ENCODE measurements at places on chromosomes 2 and 18. TPM values are rescaled to one million over a fixed set of nuclear protein-coding genes. Genes with fewer than 3 reads are reported as not detected.

GRCh38 chr2:168715849-168716248 is 86.6 kb upstream of the NOSTRIN start:
- DNase-seq: no peak

- DNase-seq: no peak
These were observed 62.0 kb upstream of the SIX3 start for GRCh38 chr2:44879269-44880124.

GRCh38 chr2:205435970-205436369 is 246.3 kb upstream of the NRP2 start:
- no peak for DNase-seq

- no peak for DNase-seq
These were observed 63.4 kb downstream of the FAM168B start for GRCh38 chr2:131029812-131030211.

DNA sequence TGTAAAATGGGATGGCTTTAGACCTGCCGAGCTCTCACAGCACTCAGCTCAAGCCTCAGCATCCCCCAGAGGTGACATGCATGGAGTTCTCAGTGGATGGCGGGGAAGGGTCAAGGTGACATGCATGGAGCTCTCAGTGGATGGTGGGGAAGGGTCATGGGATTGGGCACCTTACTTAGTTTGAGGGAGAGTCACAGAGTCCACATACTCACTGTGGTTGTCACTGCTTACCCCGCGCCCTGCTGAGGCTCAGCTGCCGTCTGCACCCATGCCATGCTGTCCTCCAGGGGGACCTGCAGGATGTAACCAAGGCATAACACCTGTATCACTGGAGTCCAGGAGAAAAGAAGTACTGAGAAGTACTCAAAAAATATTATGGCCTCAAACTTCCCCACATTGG is 112.2 kb upstream of the TPO start:
- no peak for DNase-seq

- DNase-seq: no peak
These were observed 52.2 kb downstream of the EIF5B start for GRCh38 chr2:99389371-99389770.

GRCh38 chr2:98175811-98176210 is 88.8 kb downstream of the VWA3B start:
- DNase-seq: no peak

DNA sequence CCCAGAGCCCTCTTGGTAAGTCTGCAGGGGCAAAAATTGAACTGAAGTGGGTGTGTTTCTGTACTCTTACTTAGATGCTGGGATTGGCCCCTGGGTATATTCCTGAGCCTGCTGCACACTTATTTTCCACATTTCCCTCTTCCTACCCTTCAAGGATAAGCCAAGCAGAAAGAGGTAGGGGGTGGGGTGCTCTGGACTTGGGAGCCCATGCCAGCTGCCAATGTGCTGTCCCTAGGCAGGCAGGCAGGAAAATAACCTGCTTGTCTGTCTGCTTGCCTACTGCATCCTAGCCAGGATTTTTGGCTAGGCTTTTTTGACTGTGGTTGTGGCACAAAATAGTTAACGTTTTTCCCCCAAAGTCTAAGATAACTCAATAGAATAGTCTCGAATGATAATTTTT is 234.3 kb downstream of the ALK start:
- DNase-seq: no peak

- no peak for DNase-seq
These were observed 337.6 kb upstream of the FIGN start for GRCh38 chr2:164073101-164074074.

DNA sequence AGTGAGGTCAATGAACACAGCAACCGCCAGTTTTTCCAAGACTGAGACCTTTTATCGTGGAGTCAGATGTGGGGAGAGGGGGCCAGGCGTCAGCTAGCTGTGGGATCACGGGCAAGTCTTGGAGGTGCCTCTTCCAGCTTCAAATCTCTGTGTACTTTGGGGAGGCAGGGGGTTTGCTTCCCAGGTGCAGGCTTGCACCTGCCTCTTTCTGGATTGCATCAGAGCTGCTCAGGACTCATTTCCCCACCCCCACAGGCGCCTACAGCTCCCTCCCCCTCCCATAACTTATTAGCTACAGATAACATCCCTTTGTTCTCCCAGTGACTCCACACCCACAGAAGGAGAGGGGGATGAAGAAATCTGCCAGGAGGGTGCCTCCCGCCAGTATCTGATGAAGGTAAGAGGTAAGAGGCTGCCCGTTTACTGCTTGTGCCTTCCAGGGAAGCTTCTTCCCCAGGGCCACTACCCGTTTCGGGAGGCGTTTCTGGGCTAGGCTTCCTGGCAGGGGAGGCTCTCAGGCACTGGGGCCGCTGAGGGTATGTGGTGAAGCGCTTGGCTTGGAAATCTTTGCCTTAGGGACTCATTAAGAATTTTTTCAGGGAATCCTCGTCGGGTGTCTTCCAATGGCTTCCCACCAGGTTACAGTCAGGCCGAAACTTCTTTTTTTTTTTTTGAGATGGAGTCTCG is 18.8 kb upstream of the MRPL33 start:
- DNase-seq: peak; percentile 98

DNA sequence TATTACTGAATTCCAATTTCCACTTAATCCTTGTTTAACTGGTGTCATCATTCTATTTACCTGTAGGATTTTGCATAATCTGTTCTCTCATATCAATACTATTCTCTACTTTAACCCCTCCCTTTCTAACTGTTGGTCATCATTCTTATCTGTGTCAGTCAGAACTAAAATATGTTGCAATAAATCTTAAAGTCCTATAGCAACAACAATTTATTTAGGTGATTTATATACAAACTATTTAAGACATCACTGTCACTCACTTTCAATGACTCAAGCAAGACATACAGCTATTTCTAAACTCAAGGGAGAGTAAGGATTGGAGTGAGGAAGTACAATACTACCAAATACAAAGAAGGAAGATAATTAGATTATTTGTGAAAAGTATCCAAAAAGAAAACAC is 740.4 kb downstream of the DSC3 start:
- DNase-seq: no peak

DNA sequence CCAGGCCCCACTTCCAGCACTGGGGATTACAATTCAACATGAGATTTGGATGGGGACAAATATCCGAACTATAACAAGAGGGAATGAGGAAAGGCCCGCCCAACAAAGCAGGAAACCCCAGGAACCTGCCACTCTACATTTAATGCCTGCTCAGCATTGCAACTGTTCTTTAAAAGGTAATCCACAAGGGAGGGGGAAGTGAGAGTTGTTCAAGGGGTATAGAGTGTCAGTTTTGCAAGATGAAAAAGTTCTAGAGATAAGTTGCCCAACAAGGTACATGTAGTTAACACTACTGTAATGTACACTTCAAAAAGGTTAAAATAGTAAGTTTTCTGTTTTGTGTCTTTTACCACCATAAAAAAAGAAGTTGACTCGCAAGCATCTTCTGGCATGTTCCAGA is 137.6 kb downstream of the MBD2 start:
- DNase-seq: no peak

GRCh38 chr2:188576651-188577050 is 285.0 kb downstream of the GULP1 start:
- no peak for DNase-seq

DNA sequence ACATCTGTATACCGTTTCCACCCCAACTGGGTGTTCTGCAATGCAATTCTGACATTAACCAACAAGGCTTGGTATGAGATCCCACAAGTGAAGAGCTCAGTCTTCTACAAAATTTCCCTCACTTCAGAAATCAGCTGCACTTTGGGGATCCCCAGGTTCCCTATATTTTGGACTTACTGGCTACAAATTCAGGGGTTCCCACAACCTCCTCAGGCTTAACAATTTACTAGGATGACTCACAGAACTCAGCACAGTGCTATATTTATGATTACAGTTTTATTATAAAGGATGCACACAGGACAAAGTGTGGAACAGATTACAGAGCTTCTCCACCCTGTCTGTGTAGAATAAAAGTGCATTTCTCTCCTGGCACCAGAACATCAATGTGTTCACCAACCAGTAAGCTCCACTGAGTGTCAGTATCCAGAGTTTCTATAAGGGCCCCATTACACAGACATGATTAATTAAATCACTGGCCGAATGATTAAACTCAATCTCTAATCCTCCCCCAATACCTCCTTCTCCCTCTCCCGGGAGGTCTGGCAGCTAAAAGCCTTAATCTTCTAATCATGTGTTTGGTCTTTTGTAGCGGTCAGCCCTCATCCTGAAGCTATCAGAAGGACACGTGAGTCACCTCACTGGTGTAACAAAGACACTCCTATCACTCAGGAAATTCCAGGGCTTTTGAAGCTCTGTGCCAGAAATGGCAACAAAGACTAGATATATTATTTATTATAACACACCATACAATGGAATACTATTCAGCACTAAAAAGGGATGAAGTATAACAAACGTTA is 84.6 kb downstream of the SLC66A3 start:
- DNase-seq: no peak

- DNase-seq: no peak
These were observed 36.8 kb upstream of the ACADL start for GRCh38 chr2:210262036-210262435.

DNA sequence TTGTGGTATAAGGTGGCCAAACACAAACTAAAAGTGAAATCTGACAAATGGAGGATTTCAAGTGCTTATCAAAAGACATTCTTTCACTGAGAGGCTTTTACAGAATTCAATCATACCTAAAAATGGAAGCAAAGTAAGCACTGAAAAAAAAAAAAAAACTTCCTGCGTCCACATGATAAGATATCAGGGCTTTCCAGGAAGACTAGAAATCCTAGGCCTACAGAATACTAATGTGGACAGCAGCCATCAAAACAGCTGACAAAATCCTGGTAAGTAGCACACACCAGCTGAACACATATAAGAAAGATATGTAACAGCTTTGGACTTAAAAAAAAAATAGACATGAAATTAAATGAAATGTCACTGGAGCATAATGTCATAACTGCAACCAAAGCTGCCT is 178.2 kb downstream of the SUCLG1 start:
- no peak for DNase-seq

DNA sequence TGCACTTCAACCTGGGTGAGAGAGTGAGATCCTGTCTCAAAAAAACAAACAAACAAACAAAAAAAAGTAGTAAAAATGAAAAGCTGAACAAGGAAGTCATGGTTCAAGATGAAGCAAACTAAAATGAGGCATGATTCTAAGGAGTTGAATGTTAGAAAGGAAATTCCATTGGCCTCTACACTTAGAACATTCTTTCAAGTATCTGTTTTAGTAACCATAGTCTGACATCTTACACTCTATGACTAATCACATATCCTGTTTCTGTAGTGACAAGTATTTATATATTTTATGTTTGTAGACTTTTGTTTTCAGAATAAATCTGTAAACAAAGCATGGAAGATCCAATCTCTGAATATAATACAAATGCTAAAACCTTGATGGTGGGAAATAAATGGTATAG is 164.1 kb downstream of the KIAA1328 start:
- DNase-seq: no peak

GRCh38 chr18:37453752-37454151 is 111.8 kb downstream of the CELF4 start:
- no peak for DNase-seq

DNA sequence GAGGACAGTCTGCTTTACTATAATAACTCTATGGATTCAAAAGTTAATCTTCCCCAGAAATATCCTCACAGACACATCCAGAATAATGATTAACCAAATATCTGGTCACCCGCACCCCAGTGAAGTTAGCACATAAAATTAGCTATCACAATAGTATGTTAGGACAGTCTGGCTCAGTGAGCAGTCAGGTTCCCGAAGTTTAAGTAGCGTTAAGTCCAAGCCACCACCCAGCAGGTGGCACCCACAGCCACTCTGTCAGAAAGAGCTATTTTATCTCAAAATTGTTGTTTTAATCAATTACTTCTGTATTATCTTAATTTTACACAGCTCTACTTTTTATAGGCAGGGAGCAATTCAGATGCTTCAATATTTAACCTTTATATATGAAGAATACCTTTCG is 537.5 kb downstream of the MBD2 start:
- DNase-seq: no peak

GRCh38 chr2:109331896-109332848 is 203.2 kb downstream of the SH3RF3 start:
- DNase-seq: peak; percentile 81

DNA sequence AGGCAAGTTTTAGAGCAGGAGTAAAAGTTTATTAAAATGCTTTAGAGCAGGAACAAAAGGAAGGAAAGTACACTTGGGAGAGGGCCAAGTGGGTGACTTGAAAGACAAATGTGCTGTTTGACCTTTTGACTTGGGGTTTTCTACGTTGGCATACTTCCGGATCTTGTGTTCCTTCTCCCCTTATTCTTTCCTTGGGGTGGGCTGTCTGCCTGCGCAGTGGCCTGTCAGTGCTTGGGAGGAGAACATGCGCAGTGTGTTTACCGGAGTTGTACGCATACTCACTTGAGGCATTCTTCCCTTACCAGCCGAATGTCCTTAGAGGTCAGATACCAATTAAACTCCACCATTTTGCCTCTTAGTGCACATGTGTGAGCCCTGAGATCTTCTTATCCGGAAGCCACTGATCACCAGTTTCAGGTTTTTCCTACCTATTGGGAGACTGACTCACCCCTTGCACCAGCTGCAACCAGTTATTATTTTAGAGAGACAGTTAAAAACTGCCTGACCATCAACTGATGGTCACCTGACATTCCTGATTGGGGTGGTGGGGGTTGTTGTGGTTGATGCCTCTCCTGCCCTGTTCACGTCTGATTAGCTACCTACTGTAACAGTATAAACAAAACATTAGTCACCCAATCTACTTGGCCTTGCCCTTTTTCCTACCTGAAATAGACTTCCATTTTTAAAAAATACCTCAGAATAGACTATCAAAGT is 67.5 kb downstream of the NYAP2 start:
- DNase-seq: peak; percentile 90

DNA sequence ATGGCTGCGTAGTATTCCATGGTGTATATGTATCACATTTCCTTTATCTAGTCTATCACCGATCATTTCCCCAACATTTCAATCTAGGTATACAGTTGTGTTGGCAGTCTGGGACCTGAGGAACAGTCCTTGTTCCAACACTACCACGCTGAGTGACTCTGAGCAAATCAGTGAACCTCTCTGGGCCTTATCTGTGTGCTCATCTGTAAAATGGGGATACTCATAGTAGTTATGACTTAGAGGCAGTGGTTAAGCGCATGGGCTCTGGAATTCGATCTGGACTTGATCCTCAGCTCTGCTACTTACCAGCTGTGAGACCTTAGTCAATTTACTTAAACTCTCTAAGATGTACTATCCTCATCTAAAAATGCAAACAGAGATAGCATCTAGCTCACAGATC is 85.1 kb downstream of the BCL2 start:
- no peak for DNase-seq

- no peak for DNase-seq
These were observed 197.7 kb downstream of the NRP2 start for GRCh38 chr2:205880048-205880447.

- no peak for DNase-seq
These were observed 93.9 kb upstream of the CTDP1 start for GRCh38 chr18:79585395-79586370.

GRCh38 chr2:149806651-149807050 is 219.1 kb upstream of the MMADHC start:
- DNase-seq: no peak

- DNase-seq: no peak
These were observed 34.9 kb downstream of the GPD2 start for GRCh38 chr2:156470975-156471583.

The SERPINB12 gene
- not detected for total RNA-seq

The IWS1 gene
- 51.3 TPM for total RNA-seq

The ALKAL2 gene
- total RNA-seq: not detected

The ALK gene
- not detected for total RNA-seq

The RETSAT gene
- 52.1 TPM for total RNA-seq

The SCN2A gene
- total RNA-seq: not detected

The PRKAG3 gene
- total RNA-seq: not detected
